Muscle of leg (tissue), 16 donors: ENCODE measurements at places on chromosomes 7 and 10. TPM values are rescaled to one million over a fixed set of nuclear protein-coding genes. Genes with fewer than 3 reads are reported as not detected.

Gene MYH16
- not detected for total RNA-seq

Gene AEBP1
- 74.0 TPM for total RNA-seq

GRCh38 chr7:3326246-3326645 lies 25.2 kb downstream of the SDK1 start:
- H3K27ac ChIP-seq, result no peak overlapping the region
- H3K36me3 ChIP-seq, result no peaks in the 10 kb centered on the region
- no peaks in the 10 kb centered on the region for H3K27me3 ChIP-seq
- H3K4me1 ChIP-seq, result no peaks in the 10 kb centered on the region

DNA sequence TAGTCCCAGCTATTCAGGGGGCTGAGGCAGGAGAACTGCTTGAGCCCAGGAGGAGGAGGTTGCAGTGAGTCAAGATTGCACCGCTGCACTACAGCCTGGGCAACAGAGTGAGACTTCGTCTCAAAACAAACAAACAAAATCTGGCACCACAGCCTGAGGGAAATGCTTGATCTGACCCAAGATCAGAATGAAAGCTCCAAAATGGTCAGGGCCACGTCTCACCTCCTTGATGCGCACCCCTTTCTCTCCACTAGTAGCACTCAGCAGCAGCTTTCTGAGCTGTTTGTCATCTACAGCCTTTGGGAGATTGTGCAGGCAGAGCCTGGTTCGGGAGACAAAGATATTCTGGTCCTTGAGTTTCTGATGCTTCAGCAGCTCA lies 22.7 kb downstream of the RBM28 start:
- no peak for DNase-seq
- H3K4me1 ChIP-seq, result no peaks in the 10 kb centered on the region
- H3K4me3 ChIP-seq, result no peak overlapping the region
- H3K27ac ChIP-seq, result no peak overlapping the region
- H3K27me3 ChIP-seq, result no peaks in the 10 kb centered on the region

DNA sequence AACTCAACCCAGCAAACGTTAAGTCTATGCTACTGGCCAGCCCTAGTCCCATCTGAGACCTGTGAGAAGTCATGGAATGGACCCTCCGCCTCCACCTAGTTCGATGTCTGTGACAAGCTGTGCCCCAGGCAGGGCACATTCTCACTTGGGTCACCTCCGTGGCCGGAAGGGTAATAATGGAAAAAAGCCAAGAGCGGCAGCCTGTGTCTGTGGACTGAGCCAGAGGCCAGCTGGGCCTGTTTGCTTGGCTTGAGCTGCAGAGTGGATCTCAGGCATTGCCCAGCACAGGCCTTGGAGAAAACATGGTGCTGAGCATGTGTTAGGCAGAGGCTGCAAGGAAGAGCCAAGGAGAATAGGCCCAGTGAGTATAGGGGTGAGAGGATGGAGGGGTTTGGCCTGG lies 97.8 kb downstream of the GALNT17 start:
- no peak overlapping the region for H3K4me3 ChIP-seq
- no peaks in the 10 kb centered on the region for H3K4me1 ChIP-seq
- no peak overlapping the region for H3K27ac ChIP-seq
- H3K27me3 ChIP-seq, result no peaks in the 10 kb centered on the region
- no peak for DNase-seq
- H3K36me3 ChIP-seq, result no peaks in the 10 kb centered on the region

Gene CTAGE8
- total RNA-seq, result 1.1 TPM
